ENCODE measurements at places on chromosomes 5 and 9.

GRCh38 chr9:110967196-110967595 is 71.1 kb downstream of the LPAR1 start:
- DNase-seq = no peak

GRCh38 chr9:89418474-89418845 is 79.5 kb downstream of the SEMA4D start:
- no peak for DNase-seq

- DNase-seq = no peak
Measured at GRCh38 chr9:34452568-34452967, 5.8 kb downstream of the FAM219A start.

- no peak for DNase-seq
Measured at GRCh38 chr9:104974053-104974962, 46.4 kb upstream of the ABCA1 start.
